Stimulated activated CD8-positive, alpha-beta memory T cell treated with anti-CD3 and anti-CD28 coated beads, Interleukin-4, amount 100 ng/mL, for 4 hours (primary cell): ENCODE measurements at places on chromosomes 3 and 15.

DNA sequence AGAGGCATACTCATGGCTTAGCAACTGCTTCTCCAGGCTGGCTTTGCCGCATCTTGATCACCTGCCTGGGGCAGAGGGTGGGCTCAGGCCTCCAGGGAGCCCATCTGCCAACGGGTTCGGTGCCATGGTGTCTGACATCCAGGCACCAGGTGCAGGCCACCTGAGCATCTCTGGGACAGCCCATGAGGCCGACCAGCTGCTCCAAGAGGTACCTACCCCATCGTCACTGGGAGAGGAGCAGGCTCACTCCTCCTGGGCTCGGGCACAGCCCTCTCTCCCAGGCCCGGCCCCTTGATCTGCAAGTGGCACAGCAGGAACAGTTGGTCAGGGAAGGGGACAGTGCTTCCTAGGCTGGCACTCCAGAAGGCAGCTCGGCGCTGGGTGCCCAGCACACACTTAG, 21.9 kb downstream of the TPRA1 start:
- DNase-seq: no peak

DNA sequence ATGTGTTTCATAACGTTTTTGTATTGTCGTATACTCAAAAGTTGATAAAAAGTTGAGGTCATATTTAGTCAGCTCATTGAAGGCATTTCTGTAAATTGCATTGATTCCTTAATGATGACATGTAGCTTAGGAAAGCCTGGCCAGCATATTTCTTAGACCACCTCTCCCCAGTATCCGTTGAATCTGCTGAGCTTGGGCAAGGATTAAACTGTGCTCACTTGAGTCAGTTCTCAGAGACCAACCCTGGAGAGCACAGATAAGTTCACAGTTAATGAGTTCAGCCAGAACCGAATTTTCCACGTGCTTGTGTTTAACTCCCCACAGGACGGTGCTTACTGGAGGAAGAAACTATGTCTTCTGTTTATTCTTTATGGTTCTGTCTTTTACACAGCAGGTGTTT, 132.7 kb downstream of the SLC25A26 start:
- no peak for DNase-seq

DNA sequence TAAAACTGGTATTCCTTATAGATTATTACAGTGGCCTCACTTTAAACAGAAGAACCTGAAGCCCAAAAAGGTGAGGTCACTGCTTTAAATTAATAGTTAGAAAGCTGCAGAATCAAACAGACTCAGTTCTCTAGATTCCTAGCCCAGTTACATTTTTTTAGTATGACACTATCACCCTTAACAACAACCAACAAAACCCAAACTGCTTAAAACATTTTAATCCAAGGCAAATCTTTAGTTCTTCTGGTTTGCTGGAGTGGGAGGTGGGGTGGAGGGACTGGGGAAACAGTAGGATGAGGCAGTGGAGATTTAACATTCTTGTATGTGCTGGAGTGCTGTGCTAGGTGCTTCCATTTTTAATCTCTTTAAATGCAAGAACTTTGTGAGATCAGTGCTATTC, 631.6 kb upstream of the KCNMB2 start:
- DNase-seq: no peak

DNA sequence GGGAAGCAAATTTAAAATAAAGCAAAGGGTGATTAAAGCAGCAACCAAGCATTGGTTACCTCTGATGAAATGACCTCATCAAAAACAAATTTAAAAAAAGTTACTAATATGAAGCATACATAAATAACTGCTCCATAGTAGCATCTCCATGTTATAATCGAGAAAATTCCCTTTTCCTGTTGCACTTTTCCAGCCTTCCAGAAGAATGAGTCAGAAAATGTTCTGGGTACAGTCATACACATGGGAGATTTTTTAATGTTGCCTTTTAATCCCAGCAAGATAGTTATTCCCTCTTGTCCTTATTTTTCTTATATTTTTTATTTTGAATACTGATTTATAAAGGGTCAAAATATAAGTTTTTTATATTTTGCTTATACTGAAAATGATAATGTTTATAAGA, 2.6 kb upstream of the TMCO5A start:
- DNase-seq: no peak

- DNase-seq: no peak
These were observed 72.7 kb downstream of the ADAM10 start for GRCh38 chr15:58676766-58677165.
